ENCODE measurements at places on chromosomes 12 and 14. TPM values are rescaled to one million over a fixed set of nuclear protein-coding genes. Genes with fewer than 3 reads are reported as not detected.
A peak's percentile ranks its signal among the peaks of the same experiment; 100 is the strongest.

EFS gene
- 5.8 TPM for total RNA-seq

SMIM41 gene
- total RNA-seq: not detected

SLC5A8 gene
- not detected for total RNA-seq

TRIP11 gene
- 59.2 TPM for total RNA-seq

PZP gene
- total RNA-seq: 0.68 TPM

PLCZ1 gene
- 0.59 TPM for total RNA-seq

VWF gene
- 483 TPM for total RNA-seq

CELA1 gene
- total RNA-seq: not detected

FAM222A gene
- 14.5 TPM for total RNA-seq

KRT85 gene
- total RNA-seq: not detected

MDGA2 gene
- 0.09 TPM for total RNA-seq

GSG1 gene
- not detected for total RNA-seq

- no peak for DNase-seq
Observed at GRCh38 chr14:99174770-99175319, 97.2 kb downstream of the BCL11B start.

DNA sequence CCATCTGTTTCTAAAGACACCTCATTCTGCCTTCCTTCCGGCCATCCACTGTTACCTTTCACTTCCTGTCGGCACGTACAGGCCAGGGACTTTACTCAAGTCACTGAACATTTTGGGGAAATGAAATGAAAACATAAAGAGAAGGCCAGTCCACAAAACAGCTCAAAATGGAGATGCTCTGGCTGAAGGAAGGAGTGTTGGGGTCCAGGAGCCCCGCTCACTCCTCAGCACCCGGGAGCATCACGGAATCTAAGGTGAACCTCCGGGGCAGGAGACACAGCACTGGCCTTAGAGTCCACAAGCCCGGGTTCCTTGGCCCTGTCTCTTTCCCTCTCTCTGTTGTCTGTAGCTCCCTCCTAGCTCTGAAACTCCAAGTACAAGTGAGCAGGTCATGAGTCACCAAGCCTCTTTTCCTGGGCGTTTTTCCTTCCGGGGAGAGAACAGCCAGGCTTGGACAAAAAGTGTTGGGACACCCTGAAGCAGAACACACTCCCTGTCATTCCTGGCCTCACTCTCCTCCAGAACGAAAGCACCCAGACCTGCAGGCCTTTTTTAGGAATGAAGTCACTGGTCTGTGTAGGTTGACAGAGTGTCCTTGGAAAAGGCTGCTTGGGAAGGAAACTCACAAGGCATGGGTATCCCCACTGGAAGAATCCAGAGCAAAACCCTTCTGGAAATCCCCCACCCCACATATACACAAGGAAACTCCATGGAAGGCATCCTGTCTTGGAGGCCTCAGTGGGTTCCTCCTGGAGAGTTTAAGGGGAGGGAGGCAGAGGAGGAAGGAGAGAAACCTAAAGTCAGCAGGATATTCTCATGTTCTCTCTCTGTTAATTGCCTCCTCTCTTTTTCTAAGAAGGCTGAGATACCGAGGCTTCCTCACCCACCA, 245.3 kb downstream of the ZFP36L1 start:
- DNase-seq: peak; percentile 75

GRCh38 chr14:46571970-46572369, 79.6 kb downstream of the RPL10L start:
- DNase-seq: no peak

DNA sequence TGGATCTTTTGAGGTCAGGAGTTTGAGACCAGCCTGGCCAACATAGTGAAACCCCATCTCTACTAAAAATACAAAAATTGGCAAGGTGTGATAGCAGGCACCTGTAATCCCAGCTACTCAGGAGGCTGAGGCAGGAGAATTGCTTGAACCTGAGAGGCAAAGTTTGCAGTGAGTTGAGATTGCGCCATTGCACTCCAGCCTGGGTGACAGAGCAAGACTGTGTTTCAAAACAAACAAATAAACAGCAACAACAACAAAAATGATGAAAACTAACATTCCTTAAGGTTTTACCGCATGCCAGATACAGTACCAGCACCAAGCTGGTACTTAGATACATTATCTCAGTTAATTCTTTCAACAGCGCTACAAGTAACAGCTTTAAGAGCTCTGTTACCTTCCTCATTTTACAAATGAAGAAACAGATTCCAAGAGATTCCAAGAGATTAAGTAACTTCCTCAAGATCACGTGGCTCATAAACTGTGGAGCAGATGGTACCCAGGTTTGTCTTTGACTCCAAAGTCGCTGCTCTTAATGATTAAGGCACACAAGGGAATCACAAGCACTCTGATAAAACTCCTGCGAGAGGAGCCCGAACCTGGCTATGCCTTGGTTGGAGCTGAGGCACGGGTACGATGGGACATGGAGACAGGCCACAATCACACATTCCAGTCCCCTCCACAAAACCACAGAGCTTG, 17.7 kb upstream of the PLEK2 start:
- DNase-seq: no peak

- DNase-seq: no peak
Observed at GRCh38 chr12:103247531-103247930, 248.2 kb downstream of the C12orf42 start.

GRCh38 chr12:74816398-74817175, 279.0 kb downstream of the ATXN7L3B start:
- no peak for DNase-seq

GRCh38 chr14:25132094-25132493, 82.1 kb upstream of the STXBP6 start:
- no peak for DNase-seq

- no peak for DNase-seq
Observed at GRCh38 chr12:13606290-13606689, 375.1 kb downstream of the GRIN2B start.

- DNase-seq: no peak
Observed at GRCh38 chr14:34347683-34348082, 114.4 kb downstream of the SPTSSA start.

GRCh38 chr12:59375633-59376032, 220.2 kb upstream of the SLC16A7 start:
- no peak for DNase-seq

DNA sequence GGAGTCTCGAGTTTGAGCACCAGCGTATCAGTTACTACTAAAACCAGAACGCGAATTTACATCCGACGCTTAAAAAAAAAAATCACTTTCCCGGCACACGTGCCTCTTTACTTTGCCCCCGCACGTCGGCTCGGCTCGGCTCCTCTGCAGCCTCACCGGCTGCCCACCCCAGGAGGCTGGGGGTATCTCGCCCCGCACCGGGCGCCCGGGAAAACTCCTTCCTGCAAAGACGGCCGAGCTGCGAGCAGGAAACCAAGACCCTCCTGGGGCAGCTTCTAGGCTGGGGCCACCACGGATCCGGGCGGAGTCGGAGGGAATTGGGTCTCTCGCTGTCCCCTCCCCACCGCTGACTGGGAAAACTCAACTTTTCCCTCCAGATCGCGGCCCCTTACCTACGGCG, 610 bp downstream of the VSIG10 start:
- peak; percentile 44 for DNase-seq

GRCh38 chr12:124828264-124829007, 35.2 kb downstream of the SCARB1 start:
- no peak for DNase-seq

DNA sequence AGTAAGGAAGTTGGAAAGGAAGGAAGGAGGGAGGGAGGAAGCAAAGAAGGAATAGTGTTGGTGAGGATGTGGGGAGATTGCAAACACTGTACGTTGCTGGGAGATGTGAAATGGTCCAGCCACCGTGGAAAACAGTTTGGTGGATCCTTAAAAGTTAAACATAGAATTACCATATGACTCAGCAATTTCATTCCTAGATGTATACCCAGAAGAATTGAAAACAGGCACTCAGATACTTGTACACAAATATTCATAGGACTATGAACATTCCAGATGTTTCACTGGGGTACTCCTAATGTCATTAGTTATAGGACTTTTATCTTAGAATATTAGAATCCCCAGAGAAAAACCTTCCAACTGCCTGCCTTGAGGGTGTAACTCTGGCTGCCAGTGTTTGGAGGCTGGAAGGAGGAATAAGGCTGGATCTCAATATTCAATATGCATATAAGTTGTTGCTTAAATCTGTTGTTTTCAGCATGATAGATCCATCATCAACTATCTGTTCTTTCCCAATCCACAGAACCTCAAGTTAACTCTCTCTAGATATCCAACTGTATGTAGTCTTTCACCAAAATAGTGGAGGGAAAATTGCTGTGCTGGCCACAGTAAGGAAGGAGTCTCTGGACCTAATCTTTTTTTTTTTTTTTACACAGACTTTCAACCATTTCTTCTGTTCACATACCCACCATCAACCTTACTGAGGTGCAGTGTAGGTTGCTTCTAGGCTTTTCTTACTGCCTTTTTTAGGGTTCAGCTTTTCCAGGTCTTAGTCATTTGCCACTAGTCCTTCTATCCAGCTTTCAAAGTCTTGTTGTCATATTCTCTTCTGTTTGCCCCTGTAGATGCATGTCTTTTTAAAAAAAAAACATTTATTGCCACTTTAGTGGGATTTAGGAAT, 94.5 kb downstream of the DNAI7 start:
- no peak for DNase-seq

DNA sequence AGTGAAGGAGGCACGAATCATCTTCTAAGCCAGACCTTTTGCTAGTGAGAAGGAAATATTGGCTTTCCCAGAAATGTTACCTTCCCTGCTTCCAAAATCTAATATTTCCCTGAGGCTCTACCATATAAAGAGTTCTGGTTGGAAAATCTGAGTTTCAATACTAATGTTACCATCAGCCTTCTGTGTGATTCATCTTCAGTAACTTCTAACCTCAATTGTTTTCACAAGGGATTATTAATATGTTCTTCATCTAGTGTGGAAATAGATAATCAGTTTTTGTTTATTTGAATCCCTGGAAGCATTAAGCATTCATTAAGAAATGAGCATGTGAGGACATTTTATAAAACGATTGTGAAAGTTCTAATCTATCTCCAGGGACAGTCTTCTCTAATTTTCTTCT, 720.9 kb downstream of the AACS start:
- DNase-seq: no peak

- no peak for DNase-seq
Observed at GRCh38 chr14:32374155-32374554, 45.1 kb downstream of the AKAP6 start.

- DNase-seq: no peak
Observed at GRCh38 chr12:104877103-104877705, 80.9 kb downstream of the SLC41A2 start.

DNA sequence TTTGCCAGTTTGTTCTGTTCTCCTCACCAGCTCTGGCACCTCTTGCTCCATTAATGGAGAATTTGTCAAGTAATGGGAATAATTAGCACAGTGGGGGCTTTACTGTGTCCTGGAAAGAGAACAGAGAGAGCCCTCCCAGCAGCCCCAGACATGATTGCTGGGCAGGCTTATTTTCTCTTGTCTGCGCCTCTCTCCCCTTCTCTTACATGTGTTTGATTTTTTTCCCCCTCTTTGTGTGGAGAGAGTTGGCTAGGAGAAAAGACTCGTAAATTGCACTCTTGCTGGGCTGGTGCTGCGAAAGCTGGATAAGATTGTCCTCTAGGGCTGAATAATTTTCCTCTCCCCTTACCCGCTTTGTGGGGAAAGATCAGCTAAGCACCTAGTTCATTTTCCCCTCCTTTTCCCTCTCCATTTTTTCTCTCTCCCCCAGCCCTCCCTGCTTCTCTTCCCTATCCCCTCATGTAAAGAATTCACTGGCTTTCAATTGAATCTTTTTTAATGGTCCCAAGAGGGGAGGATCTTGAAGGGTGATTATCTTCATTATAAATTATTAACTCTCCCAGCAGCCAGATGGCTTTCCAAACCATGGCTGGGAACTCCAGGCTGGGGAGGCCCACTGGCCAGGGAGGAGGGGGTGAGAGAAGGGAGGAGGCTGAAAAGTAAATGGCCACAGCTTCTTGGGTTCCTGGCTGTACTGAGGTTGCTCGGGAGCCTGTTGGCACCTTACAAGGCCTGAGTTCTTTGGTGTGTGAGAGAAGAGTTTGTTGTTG, 62.2 kb downstream of the NRXN3 start:
- no peak for DNase-seq

All from left cardiac atrium (tissue), 4 donors.